ENCODE measurements at places on chromosomes 7 and 10.
A peak's percentile ranks its signal among the peaks of the same experiment; 100 is the strongest.

- DNase-seq = peak; percentile 69
Observed at GRCh38 chr7:27108390-27109127, 6.1 kb upstream of the HOXA2 start.

DNA sequence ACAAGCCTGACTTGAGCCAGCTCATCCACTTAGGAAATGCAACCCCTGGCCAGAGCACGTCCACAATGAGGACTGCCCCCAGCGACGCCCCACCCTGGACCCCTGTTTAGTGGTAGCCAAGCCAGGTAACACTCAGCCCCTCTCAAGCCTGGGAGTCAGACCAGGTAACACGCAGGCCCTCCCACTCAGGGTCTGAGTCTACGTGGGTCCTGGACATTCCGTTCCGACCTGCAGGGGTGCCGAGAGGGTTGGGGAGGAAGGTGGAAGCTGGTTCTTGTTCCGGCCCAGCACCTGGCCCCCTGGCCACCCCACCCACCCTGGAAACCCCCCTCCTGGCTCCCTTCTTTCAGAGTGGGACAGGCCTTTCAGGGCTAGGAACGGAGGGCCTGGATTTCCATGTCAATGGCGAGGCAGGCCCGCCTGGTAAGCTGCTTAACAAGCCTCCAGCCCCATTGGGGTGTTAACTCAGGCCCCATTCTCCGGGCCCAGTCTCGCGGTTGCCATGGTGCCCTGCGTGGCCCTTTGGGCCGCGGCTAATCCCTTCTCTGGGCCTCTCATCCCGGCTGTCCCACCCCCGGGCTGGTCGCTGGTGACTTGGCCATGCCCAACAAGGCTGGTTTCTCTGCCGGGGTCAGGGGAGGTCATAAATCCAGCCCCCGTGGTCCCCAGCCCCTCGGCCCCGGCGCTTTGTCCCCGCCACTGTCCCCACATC lies 19.7 kb upstream of the LFNG start:
- DNase-seq = no peak

GRCh38 chr7:117750612-117751563 lies 122.4 kb downstream of the CTTNBP2 start:
- DNase-seq = peak; percentile 67

DNA sequence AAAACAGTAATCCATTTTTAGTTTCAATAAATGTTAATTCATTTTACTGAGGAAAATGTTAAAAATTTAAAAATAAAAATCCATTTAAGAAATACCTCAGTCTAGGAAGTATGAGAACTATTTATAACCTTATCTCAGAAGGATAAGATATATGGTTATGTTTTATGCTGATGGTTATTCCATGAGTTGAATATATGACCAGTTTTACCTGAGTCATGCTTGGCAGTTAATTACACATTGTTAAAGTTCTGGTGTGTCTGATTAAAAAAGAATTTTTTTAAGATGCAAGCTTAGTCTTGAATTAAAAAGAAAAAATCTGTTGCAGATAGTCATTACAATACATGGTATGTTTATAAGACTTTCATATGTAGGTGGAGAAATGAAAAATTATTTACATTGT lies 191.7 kb downstream of the ARL4A start:
- peak; percentile 65 for DNase-seq

- DNase-seq = no peak
Observed at GRCh38 chr10:131244836-131245235, 66.7 kb downstream of the TCERG1L start.

GRCh38 chr7:107002529-107002998 lies 41.9 kb upstream of the PRKAR2B start:
- DNase-seq = no peak
